ENCODE measurements at places on chromosomes 3 and 15. TPM values are rescaled to one million over a fixed set of nuclear protein-coding genes. Genes with fewer than 3 reads are reported as not detected.
A peak's percentile ranks its signal among the peaks of the same experiment; 100 is the strongest.

GRCh38 chr3:102301155-102301880, 133.5 kb upstream of the ZPLD1 start:
- no peaks in the 10 kb centered on the region for H3K36me3 ChIP-seq
- H3K4me1 ChIP-seq: peaks cover 22% of the 10 kb centered on the region
- H3K27me3 ChIP-seq: no peaks in the 10 kb centered on the region

GRCh38 chr15:68271854-68272471, 5.6 kb upstream of the FEM1B start:
- peaks cover 35% of the 10 kb centered on the region for H3K4me1 ChIP-seq
- no peak for DNase-seq
- no peaks in the 10 kb centered on the region for H3K27me3 ChIP-seq
- H3K27ac ChIP-seq: peak overlapping the region; percentile 75

CIDEC gene
- total RNA-seq: not detected

CLDN18 gene
- 19.5 TPM for total RNA-seq
